ENCODE measurements at places on chromosomes 6 and 20.

DNA sequence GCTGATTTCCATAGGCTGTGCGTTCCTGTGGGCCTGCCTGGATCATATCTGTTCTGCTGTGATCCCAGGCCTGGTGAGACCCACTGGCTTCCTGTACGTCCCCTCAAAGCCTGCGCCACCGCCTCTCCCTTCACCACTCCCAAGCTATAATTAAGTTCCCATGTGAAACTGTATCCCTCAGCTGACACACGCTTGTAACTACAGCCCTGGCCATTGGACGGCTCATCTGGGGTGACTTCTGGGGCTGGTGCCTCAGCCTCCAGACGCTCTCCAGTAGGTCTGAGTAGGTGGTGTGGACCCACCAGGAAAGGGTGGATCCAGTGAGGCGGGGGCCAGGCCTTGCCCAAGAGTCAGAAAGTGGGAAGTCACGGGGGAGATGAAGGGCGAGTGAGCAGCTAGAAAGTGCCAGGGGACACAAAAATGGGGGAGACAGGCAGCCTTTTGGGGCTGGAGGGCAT is 21.0 kb downstream of the PPARD start:
- DNase-seq: no peak

DNA sequence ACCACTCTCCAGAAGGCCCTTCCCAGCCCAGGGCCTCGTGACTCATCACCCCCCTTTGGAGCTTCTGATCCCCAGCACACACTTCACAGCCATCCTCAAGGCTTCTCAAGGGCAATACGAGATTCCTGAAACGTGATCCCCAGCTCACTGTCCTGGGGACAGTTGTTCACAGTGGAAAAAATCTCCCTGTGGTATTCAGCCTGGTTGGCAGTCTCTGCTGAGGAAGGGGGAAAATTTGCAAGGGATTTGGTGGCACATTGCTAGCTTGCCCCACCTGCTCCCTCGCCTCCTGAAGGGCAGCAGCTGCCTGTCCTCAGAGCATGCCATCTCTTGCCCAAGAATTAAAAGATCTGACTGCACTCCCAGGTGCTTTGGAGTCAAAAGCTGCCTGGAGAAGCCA is 20.7 kb upstream of the PKHD1 start:
- DNase-seq: no peak

DNA sequence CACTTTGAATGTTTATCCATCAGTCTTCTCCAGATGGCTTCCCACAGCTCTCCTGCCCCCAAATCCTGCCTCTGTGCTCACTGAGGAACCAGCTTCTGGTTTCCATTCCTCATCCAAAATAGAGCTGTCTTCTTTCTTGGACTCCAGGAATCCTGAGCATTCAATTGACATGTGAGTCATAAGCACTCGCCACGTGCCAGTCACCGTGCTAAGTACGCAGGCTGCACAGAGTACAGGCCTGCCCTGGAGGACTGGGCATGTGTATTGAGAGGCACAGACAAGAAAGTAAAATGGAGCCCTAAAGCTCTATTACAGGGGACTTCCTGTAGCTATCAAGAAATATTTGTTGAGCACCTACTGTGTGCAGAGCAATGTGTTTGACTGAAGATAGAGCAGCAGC is 39.7 kb upstream of the LRFN2 start:
- DNase-seq: no peak

GRCh38 chr20:52160621-52161204 is 30.9 kb downstream of the ZFP64 start:
- no peak for DNase-seq

GRCh38 chr6:27374824-27375612 is 13.5 kb upstream of the ZNF391 start:
- no peak for DNase-seq

DNA sequence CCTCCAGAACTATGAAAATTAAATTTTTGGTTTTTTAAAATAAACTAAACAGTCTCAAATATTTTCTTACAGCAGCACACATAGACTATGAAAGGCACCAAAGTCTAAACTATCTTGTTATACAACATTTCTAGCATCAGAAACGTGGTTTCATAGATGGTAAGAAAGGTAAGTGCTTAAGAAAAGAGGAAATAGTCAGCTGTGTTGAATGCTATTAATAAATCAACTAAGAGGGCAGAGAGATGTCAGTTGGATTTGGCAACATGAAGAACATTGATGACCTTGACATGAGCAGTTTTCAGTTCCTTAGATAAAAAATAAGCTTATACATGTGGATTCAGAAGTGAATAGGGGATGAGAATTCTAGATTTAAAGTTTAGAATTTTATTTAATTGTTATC is 113.6 kb downstream of the RFX6 start:
- no peak for DNase-seq

- DNase-seq: no peak
These were observed 109.3 kb downstream of the THBS2 start for GRCh38 chr6:169144356-169144755.

DNA sequence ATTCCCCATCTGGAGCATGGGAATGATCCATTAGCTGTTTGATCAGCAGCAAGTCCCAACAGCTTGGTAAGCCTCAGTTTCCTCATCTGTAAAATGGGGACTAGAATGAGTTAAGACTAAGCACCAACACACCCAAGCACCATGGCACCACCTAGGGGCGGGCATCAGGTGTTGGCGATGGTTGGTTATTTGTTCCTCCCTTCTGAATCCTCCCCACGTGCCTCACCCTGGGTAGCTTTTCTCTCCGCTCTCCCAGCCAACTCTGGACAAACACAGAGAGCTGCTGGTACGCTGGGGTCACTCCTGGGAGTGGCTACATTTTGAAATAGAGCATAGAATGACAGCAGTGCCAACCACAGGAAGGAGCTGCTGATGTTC is 13.3 kb upstream of the ITPR3 start:
- no peak for DNase-seq

DNA sequence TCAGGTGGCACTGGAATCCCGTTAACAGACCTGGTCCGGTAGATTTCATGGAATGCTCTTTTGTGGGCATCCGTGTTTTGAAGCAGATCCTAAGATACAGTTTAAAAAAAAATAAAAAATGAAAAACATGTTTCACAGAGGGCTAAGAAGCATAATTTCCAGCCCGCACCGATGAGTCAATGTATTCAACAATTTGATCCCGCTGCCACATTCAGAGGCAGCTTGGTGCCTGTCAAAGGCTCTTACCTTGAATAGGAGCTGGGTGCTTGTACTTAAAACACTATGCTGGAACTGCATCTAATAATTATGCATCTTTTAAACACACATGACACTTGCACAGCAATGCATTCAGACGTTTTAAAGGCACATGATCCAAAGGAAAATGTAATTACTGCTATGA is 164.8 kb downstream of the SYNE1 start:
- no peak for DNase-seq
